ENCODE measurements at places on chromosomes 16 and 17. TPM values are rescaled to one million over a fixed set of nuclear protein-coding genes. Genes with fewer than 3 reads are reported as not detected.

GRCh38 chr17:3695129-3695722 is 729 bp downstream of the P2RX5 start:
- no peak for DNase-seq

GRCh38 chr17:17570140-17570797 is 21.2 kb downstream of the PEMT start:
- peak; percentile 33 for DNase-seq

GRCh38 chr17:68197997-68198930 is 49.6 kb upstream of the AMZ2 start:
- no peak for DNase-seq

GRCh38 chr16:27993587-27993986 is 69.9 kb downstream of the GSG1L start:
- DNase-seq: no peak

Gene CXCL16
- 7.3 TPM for total RNA-seq

DNA sequence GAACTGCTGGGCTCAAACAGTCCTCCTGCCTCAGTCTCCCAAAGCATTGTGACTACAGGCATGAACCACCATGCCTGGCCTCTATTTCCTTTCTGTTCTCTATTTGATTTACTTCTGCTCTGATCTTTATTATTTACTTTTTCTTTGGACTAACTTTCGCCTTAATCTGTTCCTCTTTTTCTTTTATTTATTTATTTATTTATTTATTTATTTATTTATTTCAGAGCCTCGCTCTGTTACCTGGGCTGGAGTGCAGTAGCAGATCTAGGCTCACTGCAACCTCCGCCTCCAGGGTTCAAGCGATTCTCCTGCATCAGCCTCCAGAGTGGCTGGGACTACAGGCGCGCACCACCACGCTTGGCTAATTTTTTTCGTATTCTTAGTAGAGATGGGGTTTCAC is 1158.3 kb upstream of the GOT2 start:
- no peak for DNase-seq

Gene CLEC10A
- not detected for total RNA-seq

GRCh38 chr17:57735707-57736106 is 9.4 kb downstream of the CCDC182 start:
- DNase-seq: no peak

Gene ABCA8
- not detected for total RNA-seq

DNA sequence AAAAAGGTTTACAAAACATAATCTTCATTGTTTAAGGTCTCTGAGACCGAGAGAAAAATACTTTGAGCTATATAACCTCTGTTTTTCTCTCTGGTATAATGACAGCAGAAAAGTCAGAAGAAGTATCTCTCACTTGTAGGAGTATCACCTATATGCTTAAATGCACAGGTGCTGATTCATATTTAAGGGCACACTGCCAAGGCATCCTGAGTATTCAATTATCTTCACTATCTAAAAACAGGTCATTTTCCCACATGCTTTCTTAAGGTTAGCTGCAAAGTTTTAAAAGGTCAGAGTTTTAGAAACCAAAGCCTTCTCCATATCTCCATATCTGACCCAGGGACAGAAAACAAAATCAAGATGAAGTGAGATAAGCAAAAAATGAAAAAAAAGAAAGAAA is 99.3 kb upstream of the C17orf78 start:
- DNase-seq: no peak

DNA sequence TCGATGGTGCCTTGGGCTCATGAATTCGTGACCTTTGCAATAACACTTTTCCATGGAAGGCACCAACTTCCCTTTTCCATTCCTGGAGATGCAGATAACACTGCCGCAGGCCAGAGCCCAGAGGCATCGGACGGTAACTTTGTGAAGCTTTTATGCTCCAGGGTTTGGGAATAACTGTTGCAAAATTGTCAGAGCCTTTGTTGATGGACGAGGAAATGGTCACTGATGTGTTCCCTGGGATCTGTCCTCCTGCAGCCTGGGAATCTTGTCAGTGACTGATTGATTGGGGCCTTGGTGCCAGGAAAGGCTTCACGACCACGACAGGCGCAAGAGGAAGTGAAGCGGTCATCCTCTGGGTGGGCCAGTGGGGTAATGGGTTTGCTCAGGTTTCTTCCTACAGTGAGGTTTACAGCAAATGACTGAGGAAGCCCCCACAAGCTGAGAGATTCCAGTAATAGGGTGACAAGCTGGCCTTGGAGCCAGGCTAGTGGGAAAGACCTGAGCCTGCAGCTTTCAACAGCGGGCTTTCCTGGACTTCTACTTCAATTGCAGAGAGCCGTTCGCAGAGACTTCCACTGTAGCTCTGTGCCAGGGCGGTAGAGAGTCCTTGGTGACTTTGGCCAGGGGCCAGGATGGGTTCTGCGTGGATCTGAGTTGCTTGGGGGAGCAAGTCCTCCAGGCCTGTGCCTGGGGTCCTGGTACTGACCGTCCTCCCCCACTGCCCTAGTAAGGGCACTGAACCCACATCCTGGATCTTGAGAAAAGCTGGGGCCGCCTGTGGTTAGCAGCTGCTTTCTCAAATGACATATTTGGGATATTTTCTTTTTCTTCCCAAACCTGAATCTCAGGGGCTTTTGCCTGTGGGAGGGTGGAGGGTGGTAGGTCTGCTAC is 37.6 kb downstream of the PGS1 start:
- DNase-seq: no peak

Gene RCVRN
- not detected for total RNA-seq

Gene ITGAX
- total RNA-seq: 1.8 TPM

- no peak for DNase-seq
Observed at GRCh38 chr16:9630119-9630518, 538.7 kb downstream of the HAPSTR1 start.

- DNase-seq: no peak
Observed at GRCh38 chr17:9009737-9010136, 11.6 kb upstream of the NTN1 start.

Gene TEKT1
- total RNA-seq: not detected

Gene PDP2
- total RNA-seq: 9.8 TPM

GRCh38 chr16:9525037-9525436 is 433.6 kb downstream of the HAPSTR1 start:
- no peak for DNase-seq

Gene C16orf46
- total RNA-seq: 0.80 TPM

DNA sequence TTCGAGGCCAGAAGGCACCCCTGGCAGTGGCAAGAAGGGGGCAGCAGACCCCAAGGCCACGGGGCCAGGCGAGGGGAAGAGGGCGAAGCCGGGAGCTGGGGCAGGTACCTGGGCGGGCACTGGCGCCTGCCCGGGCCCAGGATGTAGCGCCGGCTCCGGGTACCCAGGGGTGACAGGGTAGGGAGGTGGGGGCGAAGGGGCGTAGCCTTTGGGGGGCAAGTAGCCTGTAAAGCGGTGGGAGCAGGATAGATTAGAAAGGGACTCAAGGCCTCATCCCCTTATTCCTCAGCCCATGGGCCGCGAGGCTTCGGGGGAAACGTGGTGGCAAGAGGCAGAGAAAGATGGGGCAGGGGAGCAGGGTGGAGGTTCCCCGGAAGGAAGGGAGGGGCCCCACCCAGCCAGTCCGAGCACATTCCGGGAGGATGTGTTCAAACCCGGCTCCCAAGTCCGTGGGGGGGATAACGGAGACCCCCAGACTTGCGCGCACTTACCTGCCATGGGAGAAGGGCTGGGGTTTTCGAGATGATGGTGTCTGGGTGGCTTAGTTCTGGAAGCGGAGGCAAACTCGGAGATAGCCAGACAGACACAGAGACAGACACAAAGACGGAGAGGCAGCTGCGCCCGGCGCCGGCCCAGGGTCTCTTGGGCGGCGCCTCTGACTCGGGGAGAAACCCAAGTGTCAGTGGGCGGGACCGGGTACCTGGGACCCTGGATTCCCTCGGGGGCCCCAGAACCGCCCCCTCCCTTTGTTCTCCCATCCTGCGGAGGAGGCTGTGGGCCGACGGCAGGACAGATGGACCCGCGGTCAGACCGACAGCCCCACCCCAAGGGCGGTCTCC is 493 bp downstream of the PLSCR3 start:
- no peak for DNase-seq

Gene HNF1B
- not detected for total RNA-seq

Gene TAC4
- total RNA-seq: not detected

Gene IQCK
- 16.2 TPM for total RNA-seq

DNA sequence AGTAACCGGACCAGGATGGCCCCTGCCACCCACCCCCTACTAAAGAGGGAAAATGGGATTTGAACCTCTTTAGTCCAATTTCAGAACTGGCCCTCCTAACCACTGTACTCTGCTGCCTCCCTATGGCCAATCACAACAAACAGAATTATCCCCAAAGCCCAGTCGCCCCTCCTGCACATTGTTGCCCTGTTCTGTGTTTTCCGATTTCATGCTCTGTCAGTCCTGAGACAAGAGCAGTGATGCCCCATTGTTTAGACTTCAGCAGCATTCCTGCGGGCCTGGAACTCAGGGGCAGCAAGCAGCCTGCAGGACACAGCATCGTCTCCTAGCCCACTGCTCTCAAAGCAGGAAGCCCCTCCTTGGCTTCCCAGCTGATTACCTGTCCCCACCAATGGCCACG is 20.5 kb upstream of the KLHL11 start:
- no peak for DNase-seq

GRCh38 chr16:4214215-4214621 is 27.7 kb downstream of the SRL start:
- peak; percentile 49 for DNase-seq

GRCh38 chr17:42679492-42680330 is 1.9 kb downstream of the CCR10 start:
- DNase-seq: no peak
